ENCODE measurements at places on chromosomes 2 and 18.

GRCh38 chr2:88281302-88282217 is 111.4 kb downstream of the THNSL2 start:
- no peak for DNase-seq

DNA sequence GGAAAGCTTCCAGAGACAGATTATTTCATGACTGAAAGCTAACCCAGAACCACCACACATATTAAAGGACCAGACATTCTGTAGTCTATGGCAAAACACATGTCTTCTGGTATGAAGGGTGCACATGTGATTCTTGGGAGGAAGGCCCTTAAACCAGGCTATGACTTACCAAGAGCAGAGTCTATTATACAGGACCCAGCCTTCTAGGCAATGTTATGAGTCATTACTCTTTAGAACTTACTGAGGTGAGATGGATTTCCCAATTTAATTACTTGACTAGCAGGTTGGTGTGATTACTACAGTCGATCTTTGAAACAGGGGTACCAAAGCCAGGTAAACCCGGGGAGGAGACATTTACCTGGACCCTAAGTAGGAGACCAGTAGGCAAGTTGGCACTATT is 350.8 kb downstream of the TRIB2 start:
- DNase-seq = no peak

DNA sequence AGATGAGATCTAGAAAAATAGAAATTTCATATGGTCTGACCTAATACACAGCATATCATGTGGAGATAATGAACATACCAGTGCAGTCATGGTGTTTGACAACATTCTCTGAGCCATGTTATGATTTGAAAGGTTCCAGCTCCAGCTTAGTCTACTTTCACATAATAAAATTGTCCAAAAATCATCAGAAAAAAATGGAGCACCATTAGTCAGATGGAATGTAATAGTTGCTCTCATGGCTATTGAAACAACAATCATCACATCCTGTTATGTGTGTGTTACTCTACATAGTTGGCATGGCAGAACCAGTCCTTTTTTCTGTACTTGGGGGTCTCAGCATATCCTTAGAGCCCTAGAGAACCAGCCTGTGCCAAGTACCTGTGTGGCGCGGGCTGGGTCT is 678.9 kb upstream of the FANCL start:
- no peak for DNase-seq

GRCh38 chr2:12001621-12002020 is 255.2 kb downstream of the LPIN1 start:
- no peak for DNase-seq

DNA sequence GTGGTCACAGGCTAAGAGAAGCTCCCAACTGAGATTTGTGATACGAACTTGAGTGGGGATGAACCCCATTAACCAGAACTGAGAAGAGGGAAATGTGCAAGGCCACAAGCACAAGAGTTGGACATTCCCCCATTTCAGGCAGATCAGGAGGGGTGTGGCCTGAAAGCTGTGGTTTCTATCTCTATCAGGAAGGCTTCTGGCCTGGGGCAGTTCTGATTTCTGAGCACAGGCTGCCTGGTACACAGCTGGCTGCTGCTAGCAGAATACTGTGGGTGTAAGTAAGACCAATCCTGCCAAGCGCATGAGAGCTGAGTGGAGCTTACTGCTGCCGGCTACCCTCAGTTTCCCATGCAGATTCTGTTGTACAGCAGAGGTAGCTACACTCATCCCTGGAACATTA is 484.6 kb downstream of the SATB2 start:
- DNase-seq = no peak

- no peak for DNase-seq
Measured at GRCh38 chr2:144156736-144157640, 362.9 kb downstream of the ZEB2 start.

GRCh38 chr18:53756610-53756972 is 467.9 kb downstream of the MBD2 start:
- DNase-seq = no peak

GRCh38 chr2:8598295-8599165 is 83.3 kb upstream of the ID2 start:
- DNase-seq = peak; percentile 11

DNA sequence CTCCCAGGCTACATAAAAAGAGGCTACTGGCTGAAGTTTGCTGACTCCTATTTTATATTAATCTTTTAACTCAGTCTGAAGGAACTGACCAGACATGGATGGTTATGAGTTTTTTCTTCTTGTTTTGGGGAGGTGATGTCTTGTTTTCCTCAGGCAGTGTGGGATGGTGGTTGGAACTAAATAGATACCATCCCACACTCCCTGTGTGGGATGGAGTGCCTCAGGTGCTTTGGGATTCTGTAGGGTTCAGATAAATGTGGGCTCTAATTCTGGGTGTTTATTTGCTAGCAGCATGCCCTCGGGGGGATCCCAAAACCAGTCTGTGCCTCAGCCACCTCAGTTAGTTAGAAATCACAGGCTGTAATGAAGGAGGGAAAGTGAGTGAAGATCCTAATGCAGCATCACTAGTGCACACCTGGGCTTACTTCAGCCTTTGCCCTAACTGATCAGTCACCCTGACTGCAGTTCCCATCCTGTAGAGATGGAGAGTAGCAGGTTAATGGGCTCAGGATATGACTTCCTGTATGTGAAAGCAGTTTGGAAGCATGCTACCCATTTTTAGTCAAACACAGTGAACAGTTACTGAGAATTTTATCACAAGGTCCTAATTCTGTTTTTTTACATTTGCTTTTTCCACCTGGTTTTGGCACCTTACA is 132.2 kb downstream of the SPTBN1 start:
- DNase-seq = no peak

- no peak for DNase-seq
Measured at GRCh38 chr2:102801098-102801718, 39.4 kb downstream of the TMEM182 start.

DNA sequence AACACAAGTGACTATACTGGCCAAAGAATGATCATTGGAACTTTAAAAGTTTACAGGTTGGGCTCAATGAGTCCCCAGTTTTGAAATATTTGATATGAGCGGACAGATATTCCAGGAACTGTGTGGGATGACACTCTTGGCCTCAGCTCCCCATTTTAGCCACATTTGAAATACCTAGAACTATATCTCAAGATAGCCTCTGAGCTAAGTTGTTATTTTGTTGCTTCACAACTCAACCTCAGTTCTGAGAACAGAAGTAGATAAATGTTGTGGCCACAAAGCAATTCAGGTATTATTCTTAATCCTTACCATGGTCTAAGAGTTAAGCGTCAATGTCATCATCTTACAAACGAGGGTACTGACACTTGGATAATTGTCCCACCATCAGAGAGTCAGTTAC is 172.2 kb upstream of the SETBP1 start:
- no peak for DNase-seq

- DNase-seq = no peak
Measured at GRCh38 chr2:120300385-120300784, 45.6 kb upstream of the INHBB start.

GRCh38 chr2:239978411-239978810 is 46.7 kb downstream of the NDUFA10 start:
- DNase-seq = no peak

DNA sequence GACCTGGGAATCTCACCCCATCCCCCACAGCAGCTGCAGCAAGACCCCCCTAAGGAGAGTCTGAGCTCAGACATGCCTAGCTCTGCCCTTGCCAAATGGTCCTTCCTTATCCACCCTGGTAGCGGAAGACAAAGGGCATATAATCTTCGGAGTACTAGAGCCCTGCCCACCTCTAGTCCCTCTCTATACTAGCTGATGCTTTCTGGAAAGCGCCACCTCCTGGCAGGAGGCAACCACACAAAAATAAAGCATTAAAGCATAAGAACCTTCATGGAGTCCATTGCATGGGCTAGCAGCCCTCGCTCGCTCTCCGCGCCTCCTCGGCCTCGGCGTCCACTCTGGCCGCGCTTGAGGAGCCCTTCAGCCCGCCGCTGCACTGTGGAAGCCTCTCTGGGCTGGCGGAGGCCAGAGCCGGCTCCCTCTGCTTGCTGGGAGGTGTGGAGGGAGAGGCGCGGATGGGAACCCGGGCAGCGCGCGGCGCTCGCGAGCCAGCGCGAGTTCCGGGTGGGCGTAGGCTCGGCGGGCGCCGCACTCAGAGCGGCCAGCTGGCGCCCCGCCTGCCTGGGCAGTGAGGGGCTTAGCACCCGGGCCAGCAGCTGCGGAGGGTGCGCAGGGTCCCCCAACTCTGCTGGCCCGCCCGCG is 941.2 kb downstream of the SUCLG1 start:
- no peak for DNase-seq

DNA sequence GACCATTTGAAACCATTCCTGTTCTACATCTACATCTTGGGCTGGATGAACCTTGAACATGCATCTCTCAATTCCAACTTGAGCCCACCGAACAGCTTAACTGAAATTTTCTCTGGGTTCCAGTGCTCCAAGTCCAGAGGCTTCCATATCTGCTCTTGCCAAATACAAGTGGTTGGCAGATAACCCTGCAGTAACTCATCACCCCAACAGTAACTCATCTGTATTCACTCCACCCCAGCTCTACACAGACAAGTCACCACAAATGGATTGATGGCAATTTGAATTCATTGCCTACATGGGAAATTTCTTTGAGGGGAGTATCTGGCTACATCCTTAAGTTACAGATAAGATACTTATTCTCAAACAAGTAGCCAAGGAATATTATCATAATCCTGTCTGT is 502.4 kb upstream of the TNP1 start:
- DNase-seq = no peak

- DNase-seq = no peak
Measured at GRCh38 chr18:22591222-22591621, 173.5 kb upstream of the CTAGE1 start.

DNA sequence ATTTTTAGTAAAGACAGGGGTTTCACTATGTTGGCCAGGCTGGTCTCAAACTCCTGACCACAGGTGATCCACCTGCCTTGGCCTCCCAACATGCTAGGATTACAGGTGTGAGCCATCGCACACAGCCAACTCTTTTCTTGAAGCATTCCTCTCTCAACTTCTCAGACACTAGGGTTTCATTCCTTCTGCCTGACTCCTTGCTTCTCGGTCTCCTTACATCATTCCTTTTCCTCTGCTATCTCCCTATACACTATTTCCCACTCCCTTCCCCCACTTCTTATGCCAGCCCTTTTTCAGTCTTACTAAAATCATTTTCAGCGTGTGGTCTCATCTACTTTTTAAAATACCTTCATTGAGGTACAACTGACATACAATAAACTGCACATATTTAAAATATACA is 6.1 kb downstream of the SOS1 start:
- DNase-seq = no peak

DNA sequence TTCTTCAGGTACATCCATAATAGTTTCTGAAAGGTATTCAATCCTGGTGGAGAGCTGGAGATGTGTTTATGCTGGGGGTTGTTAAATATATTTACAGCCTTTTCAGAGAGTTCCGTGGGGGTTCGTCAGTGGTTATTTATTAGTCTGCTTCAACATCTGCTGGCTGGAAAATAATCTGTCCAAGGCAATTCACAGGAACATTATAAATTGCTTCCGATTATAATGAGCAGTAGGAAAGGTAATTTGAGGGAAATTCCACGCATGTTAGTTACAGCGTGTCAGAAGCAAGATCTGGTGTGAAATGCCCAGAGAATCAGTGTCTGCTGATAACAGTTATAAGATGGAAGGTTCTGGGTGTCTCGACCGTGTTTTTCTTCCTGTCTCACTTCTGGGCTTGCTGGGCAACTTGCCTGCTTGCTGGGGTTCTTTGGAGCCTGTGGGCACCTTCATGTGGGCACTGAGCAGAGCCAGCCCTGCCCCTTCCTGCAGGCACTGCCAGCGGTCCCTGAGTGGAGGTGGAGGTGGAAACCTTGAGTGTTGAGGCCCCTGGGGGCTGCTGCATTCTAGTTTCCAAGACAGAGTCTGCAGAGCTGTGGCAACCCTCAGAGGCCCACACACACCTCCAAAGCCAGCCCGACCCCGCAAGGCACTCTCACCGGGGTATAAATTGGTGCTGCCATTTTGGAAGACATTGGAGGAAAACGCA is 185.7 kb downstream of the FAM210A start:
- DNase-seq = peak; percentile 19

- DNase-seq = no peak
Measured at GRCh38 chr18:56696966-56697365, 45.8 kb downstream of the WDR7 start.

GRCh38 chr2:170465241-170465640 is 249.9 kb upstream of the SP5 start:
- DNase-seq = no peak

GRCh38 chr2:8491296-8492027 is 190.4 kb upstream of the ID2 start:
- DNase-seq = no peak

GRCh38 chr2:4090668-4091630 is 387.6 kb downstream of the DCDC2C start:
- DNase-seq = no peak

DNA sequence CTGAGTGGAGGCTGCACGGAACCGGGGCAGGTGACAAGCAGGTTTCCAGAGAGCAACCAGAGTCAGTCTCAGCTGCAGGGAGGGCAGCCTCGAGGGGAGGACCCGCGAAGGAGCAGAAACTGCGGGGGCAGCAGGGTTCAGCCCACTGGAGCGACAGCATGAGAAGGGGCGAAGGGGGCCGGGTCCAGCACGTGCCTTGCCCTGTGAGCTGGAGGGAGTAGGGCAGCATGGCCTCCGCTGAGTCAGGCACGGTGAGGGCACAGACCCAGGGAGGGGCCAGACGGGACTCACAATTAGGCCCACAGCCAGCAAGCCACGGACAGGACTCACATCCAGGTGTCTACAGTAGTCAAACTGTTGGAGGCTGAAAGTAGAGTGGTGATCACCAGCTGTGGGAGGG is 22.7 kb upstream of the ATP9B start:
- DNase-seq = no peak

GRCh38 chr2:232593982-232594381 is 39.4 kb upstream of the EFHD1 start:
- DNase-seq = no peak
